ENCODE measurements at places on chromosomes 3 and 15.

GRCh38 chr3:46943237-46944187, 33.0 kb downstream of the CCDC12 start:
- DNase-seq, result no peak

DNA sequence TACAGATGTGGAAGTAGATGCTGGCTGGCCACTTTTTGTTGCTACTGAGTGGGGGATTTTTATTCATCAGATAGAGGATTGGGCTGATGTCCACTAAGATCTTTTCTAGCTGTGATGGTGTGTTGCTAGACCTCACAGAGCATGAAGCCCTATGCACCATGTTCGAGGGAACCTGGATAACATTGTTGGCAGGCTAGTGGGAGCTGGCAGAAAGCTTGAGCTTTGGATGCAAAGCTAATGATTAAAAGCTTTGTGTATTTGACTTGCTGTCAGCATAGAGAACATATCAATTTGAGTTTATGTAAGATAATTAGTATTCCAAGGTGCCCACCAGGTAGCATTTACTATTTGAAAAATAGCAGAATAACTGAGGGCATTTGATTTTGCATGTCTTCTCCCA, 59.1 kb downstream of the ST6GAL1 start:
- DNase-seq, result no peak

DNA sequence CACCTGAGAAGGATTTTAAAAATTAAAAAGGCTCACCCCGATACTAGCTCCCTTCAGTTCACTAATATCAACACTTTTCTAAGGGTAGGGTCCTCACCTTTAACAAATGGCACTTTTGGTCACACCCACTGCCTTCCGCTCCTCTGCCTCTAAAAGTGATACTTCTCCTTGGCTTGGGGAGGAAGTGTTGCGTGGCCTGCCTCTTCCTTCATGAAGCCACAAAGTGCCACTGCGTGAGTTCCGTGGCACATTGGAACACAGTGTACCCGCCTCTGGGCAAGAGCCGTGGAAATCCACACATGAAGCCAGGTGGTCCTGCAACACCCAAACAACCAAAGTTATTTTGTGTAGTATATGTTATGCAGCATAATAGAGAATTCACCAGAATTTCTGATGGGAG, 3.9 kb downstream of the B4GALT4 start:
- peak; percentile 32 for DNase-seq

DNA sequence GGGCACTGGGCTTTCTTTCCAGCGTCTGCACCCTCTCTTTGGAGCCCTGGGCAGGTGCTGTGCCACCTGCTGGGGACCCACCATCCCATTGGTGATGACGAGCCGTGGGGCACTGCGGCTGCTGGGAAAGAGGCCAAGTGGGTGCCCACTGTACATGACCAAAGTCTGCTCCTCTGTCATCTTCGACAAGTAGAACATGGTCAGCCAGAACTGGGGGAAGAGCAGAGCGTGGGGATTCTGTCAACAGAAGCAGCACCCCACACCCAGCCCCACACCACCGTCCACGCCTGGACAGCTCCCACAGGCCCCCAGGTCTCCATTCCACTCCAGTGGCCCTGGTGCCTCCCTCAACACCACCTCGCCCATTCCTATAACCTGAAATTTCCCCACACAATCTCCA, 9.7 kb downstream of the UROC1 start:
- no peak for DNase-seq

DNA sequence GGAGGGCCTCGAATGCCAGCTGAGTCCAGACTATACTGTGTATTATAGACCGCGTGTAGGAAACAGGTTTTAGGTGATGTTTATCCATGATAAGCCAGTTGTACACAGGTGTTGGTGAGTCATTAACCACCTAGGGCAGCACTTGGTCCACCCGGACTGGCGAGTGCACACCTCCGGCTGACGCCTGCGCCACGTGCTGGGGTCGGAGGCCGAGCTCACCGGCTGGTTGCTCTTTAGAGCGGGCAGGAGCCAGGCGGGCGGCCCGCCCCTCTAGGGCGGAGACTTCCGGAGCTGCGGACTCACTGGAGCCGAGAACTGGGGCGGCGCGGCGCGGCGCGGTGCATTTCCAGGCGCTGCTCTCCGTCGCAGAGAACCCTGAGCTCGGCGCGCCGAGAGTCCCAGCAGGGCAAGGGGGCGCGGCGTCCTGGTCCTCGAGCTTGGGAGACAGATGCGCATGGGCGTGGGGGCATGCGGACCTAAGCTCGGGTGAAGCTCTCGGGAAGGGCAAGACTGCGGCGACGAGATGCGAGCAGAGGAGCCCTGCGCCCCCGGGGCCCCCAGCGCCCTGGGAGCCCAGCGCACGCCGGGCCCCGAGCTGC, at the start of gene ESYT3:
ESYT3 (plus strand) TSS at position 341 of the 599 bp plus-strand sequence; CDS start at position 524, 183 bp downstream.
- peak; percentile 15 for DNase-seq

- no peak for DNase-seq
These were observed 22.0 kb downstream of the CMSS1 start for GRCh38 chr3:99839613-99840012.

DNA sequence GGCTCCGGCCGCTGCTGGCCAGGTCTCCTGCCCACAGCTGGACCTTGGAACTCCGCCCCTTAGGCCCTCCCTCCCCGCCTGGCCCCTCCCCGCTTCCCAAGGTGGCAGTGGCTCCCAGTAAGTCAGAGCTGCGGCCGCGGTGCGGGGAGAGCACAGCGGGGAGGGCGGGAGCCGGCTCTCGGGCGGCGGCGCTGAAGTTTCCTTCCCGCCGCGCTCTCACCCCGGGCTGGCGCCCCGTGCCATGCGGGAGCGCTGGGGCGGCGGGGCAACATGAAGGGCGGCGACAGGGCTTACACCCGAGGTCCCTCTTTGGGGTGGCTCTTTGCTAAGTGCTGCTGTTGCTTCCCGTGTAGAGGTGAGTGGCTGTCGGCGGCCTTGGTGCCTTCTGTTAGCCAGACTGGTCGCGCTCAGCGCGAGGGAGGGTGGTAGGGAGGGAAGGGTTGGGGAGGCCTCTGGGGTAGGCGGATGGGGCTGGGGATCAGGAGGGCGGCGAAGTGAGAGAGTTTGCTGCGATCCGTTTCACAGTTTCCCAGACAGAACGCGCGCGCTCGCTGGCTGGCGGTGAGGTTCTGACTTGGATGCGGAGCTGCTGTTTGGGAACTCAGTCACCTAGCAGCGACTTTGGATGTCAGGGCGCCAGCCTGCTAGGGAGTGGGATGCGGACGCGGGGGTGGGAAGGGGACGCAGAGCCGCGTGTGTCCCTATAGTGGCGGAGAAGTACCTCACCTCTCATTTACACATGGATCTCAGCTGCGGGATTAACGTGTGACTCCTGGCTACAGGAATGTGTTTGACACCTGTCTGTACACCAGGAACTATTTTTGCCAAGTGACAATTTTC, 145.5 kb upstream of the UMPS start:
- DNase-seq, result peak; percentile 25

DNA sequence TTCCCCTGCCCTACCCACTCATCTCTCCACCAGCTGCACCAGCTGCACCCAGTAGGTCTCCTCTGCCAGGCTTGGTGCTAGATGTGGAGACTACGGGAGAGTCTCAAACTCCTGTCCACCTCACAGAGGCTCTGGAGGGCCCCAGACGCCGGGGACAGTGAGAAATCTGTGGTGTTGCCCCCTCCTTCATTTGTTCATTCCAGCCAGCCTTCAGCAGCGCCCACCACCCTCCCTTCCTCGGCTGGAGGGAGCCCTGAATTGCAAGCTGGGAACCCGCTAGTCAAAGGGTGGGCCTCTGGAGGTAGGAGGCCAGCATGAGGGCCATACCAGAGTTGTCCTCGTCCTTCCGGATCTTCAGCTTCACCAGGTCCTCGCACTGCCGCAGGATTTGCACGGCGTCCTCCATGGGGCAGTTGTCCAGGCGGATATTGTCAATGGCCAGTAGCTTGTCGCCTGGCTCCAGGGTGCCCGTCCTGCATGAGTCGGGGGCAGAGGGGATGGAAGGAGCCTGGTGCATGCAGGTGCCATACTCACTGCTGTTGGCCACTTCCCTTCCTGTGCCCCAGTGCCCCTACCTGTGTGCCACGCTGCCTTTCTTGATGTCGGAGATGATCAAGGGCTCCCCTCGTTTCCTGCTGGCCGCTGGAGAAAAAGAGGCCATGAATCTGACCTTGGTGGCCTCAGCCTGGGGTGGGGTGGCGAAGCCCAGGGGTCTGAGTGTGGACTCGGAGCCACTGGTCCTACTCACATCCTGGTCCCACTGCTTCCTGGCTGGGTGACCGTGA, 29.1 kb downstream of the GRIP2 start:
- DNase-seq, result no peak

DNA sequence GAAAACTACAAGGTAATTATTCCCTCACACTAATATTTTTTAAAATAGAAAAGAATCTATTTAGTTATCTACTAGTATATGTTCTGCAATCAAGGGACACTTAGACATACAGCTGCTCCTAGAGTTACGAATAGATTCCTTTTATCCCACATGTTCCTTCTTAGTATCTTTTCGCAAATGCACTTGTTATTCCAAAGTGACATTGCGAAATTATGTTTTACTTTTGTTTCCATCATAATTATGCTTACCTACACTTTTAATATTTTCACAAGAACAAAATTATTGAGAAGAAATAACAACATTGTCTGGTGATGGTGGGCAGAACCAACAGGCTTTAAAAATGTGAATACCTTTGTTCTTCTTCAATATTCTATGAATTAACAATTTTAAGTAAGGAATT, 107.1 kb upstream of the MELTF start:
- no peak for DNase-seq

DNA sequence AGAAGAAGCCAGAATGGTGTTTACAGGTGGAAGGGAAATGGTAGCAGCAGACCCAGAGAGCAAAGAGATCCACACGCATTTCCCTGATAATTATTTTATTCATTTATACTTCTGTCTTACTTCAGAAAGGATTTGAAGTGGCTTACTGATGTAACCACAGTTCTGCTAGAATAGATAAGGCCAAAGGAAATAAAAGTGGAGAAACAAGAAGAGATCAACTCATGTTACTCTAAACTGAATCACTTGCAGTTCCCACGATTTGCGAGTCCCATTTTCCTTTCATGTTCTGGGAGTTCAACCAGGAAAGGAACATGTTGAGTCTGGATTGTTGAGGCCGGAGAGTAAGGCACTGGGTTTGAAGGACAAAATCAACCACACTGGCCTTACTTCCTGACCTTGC, 151.8 kb downstream of the MYRIP start:
- no peak for DNase-seq

- DNase-seq, result no peak
These were observed 112.4 kb upstream of the SPATA16 start for GRCh38 chr3:173253471-173253870.

DNA sequence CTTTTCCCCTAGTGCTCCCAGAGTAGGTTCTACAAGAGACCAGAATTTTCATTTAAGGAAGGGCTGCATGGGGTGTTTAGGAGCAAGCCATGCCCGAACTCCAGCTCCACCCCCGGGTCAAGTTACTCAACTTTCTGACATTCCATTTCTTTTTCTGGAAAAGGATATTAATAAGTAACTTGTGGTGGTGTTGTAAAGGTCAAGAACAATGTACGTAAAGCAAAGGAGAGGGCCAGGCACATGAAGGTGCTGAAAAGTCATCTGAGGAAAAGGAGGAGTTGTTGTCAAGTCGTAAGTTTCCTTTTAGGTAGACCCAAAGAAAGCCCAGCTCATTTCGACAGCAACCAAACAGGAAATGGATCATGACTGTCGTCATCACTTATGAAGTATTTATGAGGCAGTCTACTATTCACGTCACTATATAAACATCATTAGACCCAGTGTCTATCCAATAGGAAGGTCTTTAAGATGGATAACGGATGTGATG, 319.6 kb upstream of the IL12A start:
- DNase-seq, result no peak

GRCh38 chr3:180802837-180803236, 109.6 kb upstream of the FXR1 start:
- no peak for DNase-seq

GRCh38 chr3:159928071-159928491, 60.6 kb upstream of the IL12A start:
- DNase-seq, result no peak

DNA sequence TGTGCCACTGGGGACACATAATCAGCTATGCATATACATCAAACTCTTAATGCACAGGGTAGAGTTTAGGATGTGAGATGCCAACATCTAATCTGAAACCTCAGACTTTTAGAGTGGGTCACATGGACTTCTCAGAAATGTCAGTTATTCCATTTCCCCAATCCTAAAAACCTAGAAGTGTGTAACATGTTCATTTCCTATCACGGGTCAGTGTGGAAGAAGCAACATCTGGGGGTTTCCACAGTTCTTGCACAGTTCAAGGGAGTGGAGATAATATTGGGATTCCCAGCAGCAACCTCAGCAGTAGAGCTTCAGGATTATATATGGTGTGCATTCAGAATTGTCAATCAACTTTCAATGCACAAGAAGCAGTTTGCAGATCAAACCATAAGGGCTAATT, 44.4 kb upstream of the SPRED1 start:
- DNase-seq, result no peak

- no peak for DNase-seq
These were observed 97.5 kb downstream of the SLC49A4 start for GRCh38 chr3:122892118-122892960.

GRCh38 chr15:90436952-90437351, 48.9 kb downstream of the IQGAP1 start:
- no peak for DNase-seq

- no peak for DNase-seq
These were observed 41.4 kb upstream of the GABRG3 start for GRCh38 chr15:26929588-26929987.

GRCh38 chr3:187792521-187792920, 47.3 kb upstream of the BCL6 start:
- no peak for DNase-seq

DNA sequence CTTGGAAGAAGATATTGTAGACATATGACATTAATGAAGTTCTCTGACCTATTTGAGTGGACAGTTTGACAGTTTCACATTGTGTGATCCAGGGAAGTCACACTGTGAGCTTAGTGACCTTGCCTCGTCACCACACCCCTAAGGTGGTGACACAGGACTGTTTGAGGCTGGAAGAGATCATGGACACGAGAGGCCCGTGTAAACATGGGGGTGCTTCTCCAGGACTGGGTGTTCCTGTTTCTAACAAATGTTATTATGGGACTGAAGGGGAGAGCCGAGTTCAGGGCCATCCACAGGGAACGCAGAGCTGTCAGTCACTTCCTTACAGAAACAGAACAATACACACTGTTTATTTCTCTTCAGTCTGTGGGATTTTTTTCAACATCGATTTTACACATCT, 96.5 kb upstream of the DNAJC19 start:
- no peak for DNase-seq

DNA sequence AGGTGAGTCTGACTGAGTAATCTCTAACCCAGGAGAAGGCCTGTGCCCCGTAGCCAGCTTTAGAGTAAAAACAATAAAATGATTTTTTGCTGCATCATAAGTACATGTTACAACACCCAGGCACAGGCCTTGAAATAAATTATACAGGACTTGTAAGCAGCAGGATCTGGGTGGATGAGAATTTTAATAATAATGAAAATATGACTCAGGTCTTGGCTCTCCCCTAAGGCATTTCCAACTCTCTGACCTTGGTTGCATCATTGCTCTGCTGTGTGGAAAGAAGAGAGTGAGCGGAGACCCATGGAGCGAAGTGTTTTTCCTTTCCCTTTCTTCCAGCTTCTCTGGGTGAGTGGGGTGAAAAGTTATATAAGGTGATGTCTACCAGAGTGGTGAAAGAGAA, 44.6 kb downstream of the EOMES start:
- no peak for DNase-seq
